ENCODE measurements at places on chromosomes 16 and 17.

- DNase-seq: peak; percentile 47
Measured at GRCh38 chr16:30805370-30806169, 18.6 kb upstream of the ZNF629 start.

DNA sequence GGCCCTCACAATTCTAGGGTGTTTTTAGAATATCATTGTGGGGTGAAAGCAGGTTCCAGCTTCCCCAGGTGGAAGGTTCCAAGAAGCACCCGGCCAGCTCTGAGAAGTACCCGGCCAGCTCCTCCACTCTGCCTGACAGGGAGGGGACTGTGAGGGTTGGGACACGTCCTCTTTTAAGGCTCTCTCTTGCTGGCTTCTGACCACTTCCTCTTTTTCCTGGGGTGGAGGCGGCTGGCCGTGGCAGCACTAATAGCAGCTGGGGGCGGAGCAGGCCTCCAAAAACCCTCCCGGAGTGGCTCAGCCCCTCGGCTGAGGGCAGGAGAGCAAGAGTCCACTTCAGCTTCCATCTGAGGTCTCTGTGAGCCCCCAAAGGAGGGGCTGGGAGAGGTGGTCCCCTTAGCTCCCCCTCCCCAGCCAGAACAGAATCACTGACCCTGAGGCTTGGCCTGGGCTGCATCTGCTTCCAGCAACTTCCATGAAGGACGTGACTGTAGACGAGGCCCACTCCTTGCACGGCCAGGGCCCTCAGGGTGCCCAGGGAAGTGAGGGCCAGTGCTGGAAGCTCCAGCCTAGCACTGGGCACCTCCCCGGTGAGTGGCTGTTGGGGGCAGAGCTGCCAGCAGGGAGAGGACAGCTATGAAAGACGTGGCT lies 26.7 kb upstream of the PLCG2 start:
- peak; percentile 68 for DNase-seq

- no peak for DNase-seq
Measured at GRCh38 chr17:49000943-49001342, 3.8 kb downstream of the IGF2BP1 start.

DNA sequence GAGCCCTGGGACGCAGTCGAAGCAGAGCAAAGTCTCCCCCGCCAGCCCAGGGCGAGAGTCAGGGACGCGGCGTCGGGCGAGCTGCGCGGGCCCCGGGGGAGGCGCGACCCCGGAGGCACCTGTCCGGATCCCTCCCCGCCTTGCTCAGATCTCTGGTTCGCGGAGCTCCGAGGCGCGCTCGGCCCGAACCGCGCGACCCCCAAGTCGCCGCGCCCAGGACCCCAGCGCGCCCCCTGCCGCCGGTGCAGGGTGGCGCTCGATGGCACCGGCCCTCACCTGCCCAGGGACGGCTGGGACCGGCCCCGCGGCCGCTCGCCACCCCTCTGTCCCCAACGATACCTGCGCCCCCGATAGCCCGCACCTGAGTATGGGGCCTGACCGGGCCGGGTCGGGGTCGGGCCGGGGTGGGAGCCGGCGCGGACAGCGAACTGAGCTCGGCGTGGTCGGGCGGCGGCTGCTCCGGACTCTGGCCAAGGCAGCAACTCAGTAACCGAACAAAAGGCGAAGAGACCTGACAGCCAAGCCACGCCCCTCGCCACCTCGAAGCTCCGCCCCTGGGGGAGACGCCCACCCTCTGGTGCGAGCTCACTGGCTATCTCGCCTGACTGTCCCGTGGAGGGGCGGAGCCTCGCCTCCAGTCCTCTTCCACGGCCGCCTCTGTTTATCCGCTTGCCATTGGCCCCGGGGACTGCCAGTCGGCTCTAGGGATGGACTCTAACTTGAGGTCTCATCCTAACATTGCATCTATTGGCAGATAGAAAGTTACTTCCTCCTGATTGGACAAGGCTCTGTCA lies at the start of gene JUP:
Gene JUP (minus strand): TSS at position 485 of the 794 bp plus-strand sequence. CDS start 14,857 bp downstream, outside the sequence.
- peak; percentile 99 for DNase-seq

- DNase-seq: no peak
Measured at GRCh38 chr16:84072014-84072413, 29.4 kb upstream of the SLC38A8 start.

GRCh38 chr16:69397821-69398521 lies 12.2 kb upstream of the TERF2 start:
- DNase-seq: no peak

DNA sequence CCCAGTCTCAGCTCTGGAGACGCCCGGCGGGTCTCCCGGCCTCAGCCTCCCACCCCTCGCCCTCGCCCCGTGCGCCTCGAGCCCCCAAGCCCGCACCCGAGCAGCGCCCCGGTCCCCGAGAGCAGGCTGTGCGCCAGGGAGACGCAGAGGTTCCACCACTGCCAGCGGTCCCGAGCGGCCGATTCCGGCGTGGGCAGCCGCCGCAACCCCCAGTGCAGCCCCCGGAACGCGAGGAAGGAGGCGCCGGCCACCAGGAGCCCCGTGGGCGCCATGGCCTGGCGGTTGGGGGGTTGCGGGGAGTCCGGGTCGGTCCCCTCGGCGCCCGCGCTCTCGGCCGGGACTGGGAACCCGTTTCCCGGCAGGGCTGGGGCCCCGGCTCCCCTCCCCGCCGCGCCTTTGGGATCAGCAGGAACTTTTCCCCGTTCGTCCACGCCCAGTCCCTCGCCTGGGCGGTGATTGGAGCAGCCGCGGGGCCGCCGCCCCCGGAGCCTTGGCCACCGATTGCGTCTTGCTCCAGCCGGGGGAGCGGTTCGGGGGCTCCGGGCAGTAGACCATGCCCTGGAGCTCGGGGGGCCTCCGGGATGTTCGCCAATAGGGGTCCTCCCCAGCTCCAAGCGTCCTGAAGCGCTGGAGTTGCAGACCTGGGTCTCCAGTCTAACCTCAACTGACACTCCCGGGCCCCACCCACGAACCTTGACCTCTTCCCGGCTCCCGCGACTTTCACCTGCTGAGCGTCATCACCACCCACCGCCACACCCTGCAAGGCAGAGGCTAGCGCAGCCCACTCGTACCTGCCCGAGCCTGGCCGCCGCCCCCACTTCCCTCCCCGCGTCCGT lies at the start of gene TLCD2:
Gene TLCD2 (minus strand): TSS at position 407 of the 836 bp plus-strand sequence. CDS start 135 bp downstream, at position 272.
- DNase-seq: no peak

DNA sequence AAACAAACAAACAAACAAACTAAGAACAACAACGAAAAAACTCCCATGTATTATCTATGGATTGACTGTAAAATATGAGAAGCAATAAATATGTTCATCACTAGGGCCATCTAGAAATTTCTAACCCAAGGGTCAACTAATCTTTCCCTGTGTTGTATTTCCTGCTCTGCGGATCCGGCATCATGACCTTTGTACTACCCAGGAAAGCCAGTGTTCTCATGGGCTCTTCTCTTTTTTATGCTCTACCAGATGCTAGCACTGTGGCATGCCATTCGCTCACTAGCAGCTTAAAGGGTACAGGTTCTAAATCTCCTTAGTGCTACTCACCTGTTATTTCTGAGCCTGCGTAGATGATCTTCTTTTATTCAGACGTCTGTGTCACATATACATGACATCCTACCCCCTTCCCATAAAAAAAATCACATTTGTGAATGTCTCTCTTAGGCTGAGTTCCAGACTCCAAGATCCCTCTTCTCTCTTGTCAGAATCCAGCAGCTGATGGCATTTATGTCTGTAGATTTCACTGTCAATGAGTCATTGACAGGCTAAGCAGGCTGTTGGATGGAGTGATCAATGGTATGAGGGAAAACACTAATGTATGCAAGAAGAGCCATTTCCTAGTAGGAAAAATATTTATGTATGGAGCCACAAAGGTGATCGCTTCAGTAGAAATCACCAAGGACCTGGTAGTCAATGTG lies 100.0 kb downstream of the WWOX start:
- DNase-seq: no peak

GRCh38 chr16:51666074-51666473 lies 515.0 kb upstream of the SALL1 start:
- no peak for DNase-seq

- no peak for DNase-seq
Measured at GRCh38 chr17:279331-279730, 73.3 kb downstream of the RPH3AL start.

DNA sequence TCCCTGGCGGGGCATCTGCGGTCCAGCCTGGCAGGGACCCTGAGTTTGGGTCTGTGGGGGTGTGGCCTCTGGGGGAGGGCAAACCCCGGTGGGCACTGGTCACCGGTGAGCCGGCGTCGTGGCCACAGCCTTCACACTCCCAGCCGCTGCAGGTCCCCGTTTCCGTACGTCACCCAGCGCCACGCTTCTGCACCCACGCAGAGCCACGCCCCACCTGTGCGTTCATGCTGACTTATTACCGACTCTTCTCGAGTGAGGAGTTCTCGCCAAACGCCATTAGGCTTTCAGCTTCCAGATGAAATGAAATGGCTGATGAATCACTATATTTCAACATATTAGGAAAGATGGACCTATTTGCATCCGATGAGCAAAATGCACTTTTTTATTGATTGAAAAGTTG lies 8.8 kb upstream of the SSTR5 start:
- DNase-seq: no peak

DNA sequence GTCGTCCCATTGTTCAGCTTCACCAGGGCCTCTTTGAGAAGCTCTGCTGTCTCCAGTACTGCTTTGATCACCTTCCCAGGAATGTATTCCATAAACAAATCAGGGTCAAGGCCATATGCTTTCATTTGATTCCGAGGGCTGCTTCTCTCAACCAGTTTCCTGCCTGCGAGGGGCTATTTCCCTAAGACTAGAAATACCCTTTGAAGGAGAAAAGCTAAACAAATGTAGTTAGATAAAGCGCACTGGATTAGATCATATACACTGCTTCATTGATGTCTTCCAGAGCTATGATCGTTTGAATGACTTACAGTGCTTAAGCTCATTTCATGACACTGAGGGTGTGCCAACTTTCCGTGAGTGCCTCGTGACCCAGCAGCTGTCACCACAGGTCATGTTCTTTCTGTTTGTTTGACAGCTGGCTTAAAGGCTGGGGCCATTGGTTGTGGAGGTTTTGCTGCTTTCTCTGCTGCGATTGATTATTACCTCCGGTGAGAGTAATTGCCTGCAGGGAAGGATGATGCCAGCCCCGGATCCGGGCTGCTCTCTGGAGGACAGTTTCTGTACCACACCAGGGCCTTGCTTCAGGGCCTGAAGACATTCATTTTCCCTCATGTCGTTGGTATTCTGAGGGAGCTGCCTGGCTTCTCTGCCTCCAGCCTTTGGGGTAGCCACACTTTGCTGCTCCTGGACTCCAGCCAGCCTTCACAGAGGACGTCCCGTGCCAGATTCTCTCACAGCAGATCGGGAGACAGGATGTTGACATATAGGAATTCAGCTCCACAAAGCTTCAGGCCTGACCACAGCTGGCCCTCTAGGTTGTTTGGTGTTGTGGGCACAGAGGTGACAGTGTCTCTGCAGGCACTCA lies 3.9 kb downstream of the TIMM22 start:
- DNase-seq: no peak

GRCh38 chr17:50470426-50470825 lies 1.7 kb upstream of the CHAD start:
- DNase-seq: no peak

DNA sequence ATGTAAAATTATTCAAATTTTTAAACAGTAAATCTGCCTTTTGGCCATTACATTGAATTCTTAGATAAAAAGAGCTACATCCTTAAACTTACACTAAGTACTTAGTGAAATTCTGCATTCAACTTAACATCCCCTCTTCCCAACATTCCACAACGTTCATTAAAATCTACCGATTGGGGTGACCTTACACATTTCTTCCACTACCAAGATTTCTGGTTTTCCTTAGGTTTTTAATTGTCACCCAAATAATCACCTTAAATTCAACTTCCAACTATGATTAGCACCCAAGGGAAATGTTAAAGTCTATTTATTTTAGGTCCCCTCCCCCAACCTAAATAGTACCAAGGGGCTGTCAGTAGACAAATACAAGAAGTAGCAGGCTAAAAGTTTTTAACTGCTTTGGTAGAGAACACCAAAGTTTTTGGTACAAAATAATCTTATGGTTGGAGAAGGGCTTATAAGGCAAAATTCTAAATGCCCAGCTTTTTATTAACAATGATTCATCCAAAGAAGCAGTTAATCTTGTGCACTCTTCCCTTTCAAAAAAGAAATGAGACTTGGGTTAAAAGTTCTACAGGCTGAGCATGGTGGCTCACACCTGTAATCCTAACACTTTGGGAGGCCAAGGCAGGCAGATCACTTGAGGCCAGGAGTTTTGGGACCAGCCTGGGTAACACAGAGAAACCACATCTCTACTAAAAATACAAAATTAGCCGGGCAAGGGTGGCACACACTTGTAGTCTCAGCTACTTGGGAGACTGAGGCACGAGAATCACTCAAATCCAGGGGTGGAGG lies 4.7 kb downstream of the SRSF1 start:
- DNase-seq: no peak

DNA sequence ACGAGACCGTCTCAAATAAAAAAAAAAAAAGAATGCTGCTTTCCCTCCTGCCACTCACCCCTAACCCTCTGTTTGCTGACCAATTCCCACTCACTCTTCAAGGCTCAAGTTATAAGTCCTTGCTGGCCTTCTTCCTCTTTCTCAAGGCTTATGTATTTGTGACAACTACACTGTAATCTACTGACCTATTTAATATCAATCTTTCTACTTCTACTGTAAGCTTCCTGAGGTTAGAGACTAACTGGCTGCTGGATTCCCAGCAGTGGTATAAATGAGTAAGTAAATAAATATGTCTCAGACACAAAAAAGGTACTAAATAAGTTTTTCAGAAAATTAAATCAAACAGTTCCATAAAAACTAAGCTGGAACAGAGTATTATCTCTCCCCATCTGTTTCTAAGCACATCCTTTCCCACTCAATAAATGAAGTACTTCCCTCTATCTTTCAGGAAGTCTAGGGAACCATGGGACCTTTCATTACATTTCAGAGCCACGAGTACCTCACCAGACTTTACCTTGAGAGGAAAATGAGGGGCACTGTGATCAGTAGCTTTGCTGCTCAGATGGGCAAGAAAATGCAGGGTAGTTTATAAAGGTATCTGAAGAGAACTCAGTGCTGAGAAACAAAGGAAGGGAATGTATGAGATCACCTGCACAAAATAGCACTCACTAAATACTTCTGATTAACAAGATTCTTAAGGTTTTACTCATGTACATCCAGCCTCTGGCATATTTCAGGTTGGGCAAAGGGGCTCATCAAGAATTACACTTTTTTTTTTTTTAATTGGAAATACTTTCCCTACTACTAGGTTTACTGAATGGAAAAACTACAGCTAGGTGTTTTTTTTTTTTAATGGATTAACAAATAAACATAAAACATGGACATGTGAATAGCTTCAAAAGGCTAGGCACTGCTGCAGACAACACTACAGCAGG lies 10.8 kb downstream of the SSH2 start:
- no peak for DNase-seq

GRCh38 chr17:9181640-9182039 lies 160.3 kb downstream of the NTN1 start:
- DNase-seq: no peak

- DNase-seq: no peak
Measured at GRCh38 chr17:80949451-80950421, 41.9 kb upstream of the CHMP6 start.
